CD4-positive, alpha-beta memory T cell (primary cell): ENCODE measurements at places on chromosomes 12 and 14.

DNA sequence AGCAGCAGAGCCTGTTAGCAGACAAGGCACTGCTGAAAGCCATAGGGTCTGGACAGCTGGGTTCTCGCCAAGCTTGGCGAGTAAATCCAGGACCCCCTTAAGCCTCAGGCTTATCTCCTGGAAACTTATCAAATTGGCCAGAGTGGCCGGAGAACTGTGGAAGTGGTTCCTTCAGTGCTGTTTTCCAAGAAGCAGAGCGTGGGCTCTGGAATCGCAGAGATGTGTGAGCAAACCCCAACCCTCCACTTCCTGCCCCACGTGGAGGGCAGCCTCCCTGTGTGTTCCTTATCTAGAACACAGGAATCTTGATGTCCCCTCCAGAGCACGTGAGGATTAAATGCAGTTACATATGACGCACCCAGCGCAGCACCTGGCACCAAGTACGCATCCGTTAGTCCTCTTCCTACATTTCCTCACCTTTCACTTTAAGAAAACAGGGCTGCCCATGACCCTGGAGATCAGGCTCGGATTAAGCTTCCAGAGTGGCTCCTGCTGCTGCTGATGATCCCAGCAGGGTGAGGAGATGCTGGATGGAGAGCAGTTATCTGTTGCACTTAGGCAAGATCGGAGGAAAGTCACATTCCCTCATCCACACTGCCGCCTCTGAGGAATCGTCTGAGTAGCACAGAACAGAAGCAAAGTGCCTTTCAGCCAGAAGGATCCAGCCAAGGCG lies 35.0 kb downstream of the MMAB start:
- DNase-seq, result no peak

- no peak for DNase-seq
Measured at GRCh38 chr12:121391619-121392324, 8.1 kb upstream of the RNF34 start.

DNA sequence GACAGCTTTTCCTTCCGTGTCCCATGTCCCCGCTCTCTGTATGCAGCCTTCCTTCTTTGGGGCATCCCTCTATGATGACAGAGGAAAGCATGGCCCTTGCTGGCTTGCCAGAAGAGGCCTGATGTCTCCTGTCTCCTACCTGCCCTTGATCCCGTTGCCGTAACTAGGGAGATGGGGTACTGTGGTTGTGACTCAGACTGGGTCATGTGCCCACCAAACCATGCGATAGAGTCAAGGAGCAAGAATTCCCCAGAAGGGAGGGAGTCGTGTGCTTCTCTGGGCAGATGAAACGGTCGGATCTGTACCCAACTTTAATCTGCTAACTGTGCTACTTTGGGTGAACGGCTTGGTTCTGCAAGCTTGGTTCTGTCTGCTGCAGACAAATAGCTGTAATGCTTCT lies 99.1 kb upstream of the DYNC1H1 start:
- DNase-seq, result no peak

DNA sequence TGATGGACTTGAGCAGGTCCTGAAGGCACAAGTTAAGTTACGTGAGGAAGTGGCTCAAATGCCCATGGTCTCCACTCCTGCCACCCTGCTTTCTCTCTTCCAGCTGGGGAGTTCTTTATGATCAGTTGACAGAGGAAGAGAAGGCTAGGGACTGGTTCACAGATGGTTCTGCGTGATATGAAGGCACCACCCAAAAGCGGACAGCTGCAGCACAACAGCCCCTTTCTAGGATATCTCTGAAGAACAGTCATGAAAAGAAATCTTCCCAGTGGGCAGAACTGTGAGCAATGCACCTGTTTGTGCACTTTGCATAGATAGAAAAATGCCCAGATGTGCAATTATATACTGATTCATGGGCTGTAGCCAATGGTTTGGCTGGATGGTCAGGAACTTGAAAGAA lies 162.4 kb upstream of the FSCB start:
- DNase-seq, result no peak

GRCh38 chr12:67263471-67263870 lies 5.7 kb upstream of the CAND1 start:
- no peak for DNase-seq

DNA sequence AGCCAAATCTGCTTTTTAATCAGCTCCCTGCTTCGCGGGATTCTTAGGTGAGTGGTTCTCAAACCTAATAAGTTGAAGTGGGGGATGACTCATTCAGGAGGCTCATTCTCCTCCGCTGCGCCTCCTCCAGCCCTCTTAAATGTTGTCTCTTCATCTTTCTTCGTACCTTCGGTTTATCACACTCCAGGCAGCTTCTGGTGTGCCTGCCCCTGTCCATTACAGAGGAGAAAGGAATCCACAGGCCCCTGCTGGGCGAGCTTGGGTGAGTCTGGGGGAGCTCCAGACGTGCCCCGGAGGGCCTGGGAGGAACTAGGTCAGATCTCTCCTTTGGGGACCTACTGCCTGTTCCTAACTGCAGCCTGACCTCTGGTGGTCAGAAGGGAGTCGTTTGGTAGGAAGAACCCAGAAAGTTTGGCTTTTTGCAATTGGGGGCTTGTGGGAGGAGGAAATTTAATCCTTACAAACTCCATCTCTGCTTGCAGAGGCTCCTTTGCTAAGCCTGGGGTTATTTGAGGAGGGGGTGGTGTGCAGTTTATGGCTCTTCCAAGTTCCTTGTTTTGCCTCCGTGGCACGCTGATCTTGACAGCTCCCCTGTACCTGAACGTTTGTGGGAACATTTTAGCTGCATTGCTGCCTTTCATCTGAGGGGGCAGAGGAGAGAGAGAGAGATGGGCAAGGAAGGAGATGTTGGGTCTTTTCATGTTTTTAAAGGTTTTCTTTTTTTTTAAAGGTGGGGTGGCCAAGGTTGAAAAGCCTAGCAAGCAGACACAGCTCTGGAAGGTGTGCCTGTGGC lies 84.1 kb upstream of the GNG2 start:
- peak; percentile 11 for DNase-seq

DNA sequence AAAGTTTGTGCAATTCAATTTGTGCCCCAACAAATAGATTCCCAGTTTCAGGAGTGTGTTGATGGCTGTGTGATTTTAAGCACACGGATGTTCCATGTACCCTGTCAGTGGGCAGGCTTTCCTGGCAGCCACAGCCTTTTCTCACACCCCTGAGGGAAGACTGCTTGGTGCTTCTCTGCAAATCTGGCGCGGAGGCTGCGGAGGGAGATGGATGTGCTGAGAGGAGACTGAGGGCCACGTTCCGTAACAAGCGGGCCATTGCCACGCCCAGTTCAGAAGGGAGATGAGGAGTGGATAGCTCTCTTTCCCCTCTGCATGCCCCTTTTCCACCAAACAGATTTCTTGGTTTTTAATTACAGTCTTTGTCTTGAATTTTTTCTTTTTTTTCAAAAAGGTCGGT lies 89.1 kb downstream of the BEGAIN start:
- no peak for DNase-seq

DNA sequence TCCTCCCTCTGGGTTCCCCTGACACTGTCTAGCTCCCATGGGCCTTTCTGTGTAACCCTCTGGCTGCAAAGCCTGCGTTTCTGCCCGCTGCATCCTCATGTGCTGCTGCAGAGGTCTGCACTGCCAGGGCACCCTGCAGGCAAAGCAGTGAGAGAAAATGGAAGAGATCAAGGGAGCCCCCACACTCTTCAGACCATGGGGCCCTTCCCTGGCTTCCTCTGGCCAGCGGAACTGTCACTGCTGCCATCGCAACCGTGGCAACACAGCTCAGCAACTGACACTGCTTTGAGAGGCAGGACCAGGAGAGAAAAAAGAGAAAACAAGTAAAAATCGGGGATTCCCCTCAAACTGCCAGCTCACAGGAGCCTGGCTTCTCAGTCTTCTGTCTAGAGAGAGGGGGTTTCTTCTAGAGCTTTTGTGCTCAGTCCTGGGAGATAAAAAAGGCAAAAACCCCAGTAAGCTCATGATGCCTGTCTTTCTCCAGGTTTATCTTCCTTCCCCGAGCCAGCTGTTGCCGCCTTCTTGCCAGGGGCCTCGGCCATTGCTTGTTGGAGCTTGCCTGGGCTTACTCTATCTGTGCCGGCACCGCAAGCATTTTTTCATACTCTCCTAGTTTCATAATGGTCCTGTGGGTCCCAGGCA lies 38.9 kb downstream of the C14orf132 start:
- DNase-seq, result no peak

DNA sequence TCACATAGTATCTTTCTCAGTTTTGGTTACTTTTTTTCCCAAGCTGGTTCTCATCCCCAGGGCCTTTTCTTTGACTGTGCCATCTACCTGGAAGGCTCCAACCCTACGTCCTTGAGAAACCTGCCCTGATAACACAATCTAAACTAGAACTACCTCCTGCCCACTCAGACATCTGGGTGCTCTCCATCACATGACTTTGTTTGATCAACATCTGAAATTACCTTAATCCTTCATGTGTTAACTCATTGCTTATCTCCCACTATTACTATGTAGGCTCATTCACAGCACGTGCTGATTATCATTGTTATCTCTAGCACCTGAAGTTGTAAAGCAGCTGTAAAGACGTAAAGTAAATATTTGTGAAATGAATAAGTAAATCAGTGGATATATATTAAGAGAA lies 784.0 kb downstream of the TMTC2 start:
- no peak for DNase-seq

DNA sequence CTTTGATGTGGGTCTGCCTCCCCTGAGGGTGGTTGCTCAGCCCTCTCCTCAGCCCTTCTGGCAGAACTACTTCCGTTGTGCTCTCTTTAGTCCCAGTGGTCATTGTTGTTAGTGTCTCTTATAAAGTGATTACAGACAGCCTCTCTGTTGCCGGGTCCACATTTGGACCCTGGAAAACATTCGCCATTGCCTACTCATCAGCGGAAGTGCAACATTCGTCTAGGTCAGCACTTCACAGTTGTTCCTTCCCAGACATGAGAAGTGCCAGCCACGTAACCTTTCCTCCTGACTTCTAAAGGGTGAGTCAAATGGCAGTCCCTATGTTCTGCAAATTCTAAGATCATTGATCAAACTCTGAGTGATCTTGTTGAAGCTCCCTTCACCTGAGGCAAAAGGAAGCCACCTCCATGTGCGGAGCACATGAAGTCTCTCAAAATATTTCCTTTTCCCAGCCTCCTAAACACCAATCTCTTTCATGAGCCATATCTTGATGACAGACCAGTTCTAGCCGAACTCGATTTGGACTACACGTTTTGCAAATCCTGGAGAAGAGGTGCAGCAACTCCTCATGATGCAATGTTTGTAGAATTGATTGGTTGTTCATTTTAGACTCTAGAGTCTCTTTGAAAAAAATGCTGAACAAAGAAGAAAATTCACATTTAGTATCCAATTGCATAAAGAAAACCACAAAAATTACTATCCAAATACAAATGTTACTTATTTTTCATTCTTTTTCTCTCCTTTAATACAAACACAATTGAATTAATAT lies 163.8 kb downstream of the RPL10L start:
- no peak for DNase-seq
